ENCODE measurements at places on chromosomes 13 and 19.

DNA sequence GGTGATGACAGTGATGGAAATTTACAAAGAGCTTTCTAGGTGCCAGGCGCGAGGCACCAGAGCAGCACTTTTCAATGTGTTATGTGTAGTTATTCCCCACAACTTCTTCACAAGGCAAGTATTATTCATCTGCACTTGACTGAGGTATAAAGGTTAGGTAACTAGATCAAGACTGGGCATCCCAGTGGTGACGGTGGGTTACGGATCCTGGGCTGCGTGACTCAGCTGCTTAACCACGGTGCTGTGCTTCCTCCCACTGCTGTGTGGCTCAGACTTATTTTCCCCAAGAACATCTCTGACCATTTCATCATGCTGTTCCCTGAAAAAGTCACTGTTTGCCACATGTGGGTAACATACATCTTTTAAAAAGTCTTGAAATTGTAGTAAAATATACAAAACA is 19.3 kb downstream of the EDDM13 start:
- no peak for DNase-seq

DNA sequence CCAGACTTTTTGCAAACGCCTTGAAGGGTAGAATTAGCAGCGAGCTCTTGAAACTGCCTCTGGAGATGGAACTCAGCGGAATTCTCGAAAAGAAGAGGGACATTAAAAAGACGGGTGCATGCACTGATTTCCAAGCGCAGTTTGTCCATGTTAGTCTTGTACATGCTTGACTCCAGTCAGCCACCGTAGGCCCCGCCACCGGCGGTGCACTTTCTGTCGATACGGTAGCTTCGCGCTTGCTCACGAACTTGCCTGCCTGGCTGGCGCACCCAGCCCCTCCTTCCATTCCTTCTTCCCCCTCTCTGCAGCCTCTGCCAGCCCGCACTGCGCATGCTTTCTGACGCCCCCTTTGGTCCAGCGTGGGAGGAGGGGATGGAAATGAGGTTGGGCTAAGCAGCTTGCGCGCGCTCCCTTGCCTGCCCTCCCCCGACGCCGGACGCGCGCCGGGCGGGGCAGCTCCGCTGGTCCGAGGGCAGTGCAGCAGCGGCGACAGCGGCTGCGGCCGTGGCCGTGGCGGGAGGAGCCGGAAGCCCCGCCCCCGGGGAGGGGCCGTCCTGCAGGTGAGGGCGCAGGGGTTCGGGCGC is at the start of gene ZNF575:
ZNF575 (plus strand) TSS at position 227 of the 584 bp plus-strand sequence. CDS start 1,235 bp downstream, outside the sequence.
- DNase-seq = peak; percentile 79

- DNase-seq = no peak
Observed at GRCh38 chr13:110650436-110650835, 35.1 kb downstream of the NAXD start.

- no peak for DNase-seq
Observed at GRCh38 chr19:6531163-6531955, 533 bp downstream of the TNFSF9 start.

DNA sequence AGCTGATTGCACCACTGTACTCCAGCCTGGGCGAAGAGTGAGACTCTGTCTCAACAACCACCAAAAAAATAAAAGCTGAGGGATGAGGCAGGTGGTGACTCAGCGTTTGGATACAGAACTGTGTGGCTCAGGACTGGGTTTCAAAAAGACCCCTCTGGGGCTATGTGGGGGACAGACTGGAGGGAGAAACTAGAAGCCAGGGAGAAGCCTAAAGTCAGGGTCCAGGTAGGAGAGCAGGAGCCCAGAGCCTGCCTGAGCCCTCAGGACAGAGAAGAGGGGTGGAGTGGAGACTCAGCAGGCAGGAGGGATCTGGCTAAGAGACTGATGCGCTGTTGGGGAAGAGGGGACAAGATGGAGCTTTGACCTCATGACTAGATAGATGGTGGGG is 1.8 kb upstream of the CD37 start:
- no peak for DNase-seq

DNA sequence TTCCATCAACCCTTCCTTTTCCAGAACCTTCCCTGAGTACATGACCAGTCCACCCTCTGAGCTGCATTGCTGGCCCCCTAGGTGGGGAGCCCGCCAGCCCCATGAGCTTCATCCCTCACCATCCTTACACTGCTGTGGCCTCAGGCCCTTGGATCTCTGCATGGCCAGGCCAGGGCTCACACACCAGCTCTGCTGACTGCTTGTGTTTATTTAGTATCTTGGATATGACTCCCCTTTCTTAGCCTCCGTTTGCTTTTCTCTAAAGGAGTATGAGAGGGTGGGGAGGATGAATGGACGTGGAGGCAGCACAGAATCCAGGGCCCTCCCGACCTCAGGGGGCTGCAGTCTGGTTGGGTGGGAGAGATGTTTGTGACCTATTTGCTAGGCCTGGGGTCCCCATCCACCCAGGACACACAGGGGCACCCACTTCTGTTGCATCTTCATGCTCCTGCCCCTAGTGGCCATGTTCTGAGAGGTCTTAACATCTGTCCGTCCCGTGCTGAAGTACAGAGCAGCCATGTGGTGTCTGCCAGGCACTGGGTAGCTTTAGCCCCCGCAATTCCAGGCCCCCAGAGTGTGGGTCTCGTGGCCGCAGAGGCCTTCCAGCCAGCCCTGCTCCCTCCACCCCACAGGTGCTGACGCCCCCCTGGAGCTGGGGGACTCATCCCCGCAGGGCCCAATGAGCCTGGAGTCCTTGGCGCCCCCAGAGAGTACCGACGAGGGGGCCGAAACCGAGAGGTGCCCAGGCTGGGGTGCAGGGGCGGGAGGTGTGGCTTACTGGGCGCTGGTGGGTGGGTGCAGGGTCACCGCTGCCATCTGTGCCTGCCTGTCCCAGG is 13.0 kb downstream of the ARHGEF1 start:
- DNase-seq = no peak

DNA sequence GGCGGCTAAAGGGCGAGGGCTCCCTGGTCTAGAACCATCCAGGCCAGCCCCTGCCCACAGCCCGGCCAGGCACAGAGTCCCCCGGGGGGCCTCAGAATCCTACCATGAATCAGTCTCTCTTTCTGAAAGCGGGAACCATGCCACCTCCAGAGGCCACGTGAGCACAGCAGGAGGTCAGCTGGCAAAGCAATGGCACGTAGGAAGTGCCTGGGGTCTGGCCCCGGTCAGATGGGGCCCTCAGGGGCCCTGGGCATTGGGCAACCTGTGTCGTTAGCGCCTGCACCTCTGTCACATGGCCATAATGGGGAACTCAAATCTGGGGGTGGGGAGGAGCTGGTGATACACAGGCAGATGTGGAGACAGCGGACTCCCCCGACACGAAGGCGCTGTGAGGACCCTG is 8.8 kb downstream of the MFSD12 start:
- DNase-seq = no peak

GRCh38 chr13:24670961-24671381 is 9.2 kb upstream of the ATP12A start:
- peak; percentile 71 for DNase-seq

- DNase-seq = no peak
Observed at GRCh38 chr13:95918860-95919259, 134.3 kb downstream of the UGGT2 start.

DNA sequence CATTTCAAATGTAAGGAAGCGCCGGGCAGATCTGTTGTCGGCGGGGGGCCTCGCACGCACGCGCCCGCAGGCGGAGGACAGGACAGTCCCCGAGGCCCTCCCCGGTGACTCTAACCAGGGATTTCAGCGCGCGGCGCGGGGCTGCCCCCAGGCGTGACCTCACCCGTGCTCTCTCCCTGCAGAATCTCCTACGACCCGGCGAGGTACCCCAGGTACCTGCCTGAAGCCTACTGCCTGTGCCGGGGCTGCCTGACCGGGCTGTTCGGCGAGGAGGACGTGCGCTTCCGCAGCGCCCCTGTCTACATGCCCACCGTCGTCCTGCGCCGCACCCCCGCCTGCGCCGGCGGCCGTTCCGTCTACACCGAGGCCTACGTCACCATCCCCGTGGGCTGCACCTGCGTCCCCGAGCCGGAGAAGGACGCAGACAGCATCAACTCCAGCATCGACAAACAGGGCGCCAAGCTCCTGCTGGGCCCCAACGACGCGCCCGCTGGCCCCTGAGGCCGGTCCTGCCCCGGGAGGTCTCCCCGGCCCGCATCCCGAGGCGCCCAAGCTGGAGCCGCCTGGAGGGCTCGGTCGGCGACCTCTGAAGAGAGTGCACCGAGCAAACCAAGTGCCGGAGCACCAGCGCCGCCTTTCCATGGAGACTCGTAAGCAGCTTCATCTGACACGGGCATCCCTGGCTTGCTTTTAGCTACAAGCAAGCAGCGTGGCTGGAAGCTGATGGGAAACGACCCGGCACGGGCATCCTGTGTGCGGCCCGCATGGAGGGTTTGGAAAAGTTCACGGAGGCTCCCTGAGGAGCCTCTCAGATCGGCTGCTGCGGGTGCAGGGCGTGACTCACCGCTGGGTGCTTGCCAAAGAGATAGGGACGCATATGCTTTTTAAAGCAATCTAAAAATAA is 18.2 kb downstream of the IL17D start:
- peak; percentile 23 for DNase-seq

- DNase-seq = no peak
Observed at GRCh38 chr13:51961493-51962403, 49.5 kb downstream of the ATP7B start.

- no peak for DNase-seq
Observed at GRCh38 chr13:42617221-42617620, 43.3 kb downstream of the TNFSF11 start.

Measured in LoVo (cell line).